Pancreas (tissue), 10 donors: ENCODE measurements at places on chromosomes 3 and 15. TPM values are rescaled to one million over a fixed set of nuclear protein-coding genes. Genes with fewer than 3 reads are reported as not detected.

The PLS1 gene
- polyA plus RNA-seq = 10.6 TPM

The CPN2 gene
- polyA plus RNA-seq = not detected

The OR4M2 gene
- not detected for polyA plus RNA-seq

The ZIC1 gene
- not detected for polyA plus RNA-seq

The SERPINI1 gene
- 19.8 TPM for polyA plus RNA-seq

The APOD gene
- 75.7 TPM for polyA plus RNA-seq

The DUOXA2 gene
- polyA plus RNA-seq = 0.16 TPM

The KIF15 gene
- 0.19 TPM for polyA plus RNA-seq

The NSMCE3 gene
- polyA plus RNA-seq = 2.4 TPM

The LSG1 gene
- polyA plus RNA-seq = 11.5 TPM

The PLSCR2 gene
- 0.30 TPM for polyA plus RNA-seq

The CHRFAM7A gene
- polyA plus RNA-seq = 0.33 TPM

The C15orf61 gene
- polyA plus RNA-seq = 1.7 TPM

The LXN gene
- 12.3 TPM for polyA plus RNA-seq

The ADAMTS7 gene
- 1.4 TPM for polyA plus RNA-seq

The RPSA gene
- 840 TPM for polyA plus RNA-seq

The LYZL4 gene
- not detected for polyA plus RNA-seq

The SOX14 gene
- polyA plus RNA-seq = not detected

The CCR9 gene
- polyA plus RNA-seq = not detected

The CFAP161 gene
- polyA plus RNA-seq = 0.12 TPM

The STRIT1 gene
- polyA plus RNA-seq = 0.73 TPM

The RLBP1 gene
- polyA plus RNA-seq = 0.19 TPM

The GNAT1 gene
- polyA plus RNA-seq = not detected

The CLDN16 gene
- 0.57 TPM for polyA plus RNA-seq

The MRPS11 gene
- 29.5 TPM for polyA plus RNA-seq

The UNC13C gene
- not detected for polyA plus RNA-seq

The PSTPIP1 gene
- 6.2 TPM for polyA plus RNA-seq
